ENCODE measurements at places on chromosomes 4 and X.

DNA sequence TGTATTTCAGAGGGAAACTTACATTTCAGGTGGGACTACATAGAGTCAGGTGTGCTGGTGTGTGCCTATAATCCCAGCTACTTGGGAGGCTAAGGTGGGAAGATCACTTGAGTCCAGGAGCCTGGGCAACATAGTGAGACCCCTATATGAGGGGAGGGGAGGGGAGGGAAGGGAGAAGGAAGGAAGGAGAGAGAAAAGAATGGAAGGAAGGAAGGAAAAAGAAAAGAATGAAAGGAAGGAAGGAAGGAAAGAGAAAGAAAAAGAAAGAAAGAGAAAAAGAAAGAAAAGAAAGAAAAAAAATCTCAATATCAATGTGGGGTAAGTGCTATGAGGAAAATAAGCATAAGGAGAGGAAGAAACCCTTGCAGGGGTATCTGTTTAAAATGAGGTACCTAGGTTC lies 43.6 kb upstream of the RAB33B start:
- no peak for DNase-seq

DNA sequence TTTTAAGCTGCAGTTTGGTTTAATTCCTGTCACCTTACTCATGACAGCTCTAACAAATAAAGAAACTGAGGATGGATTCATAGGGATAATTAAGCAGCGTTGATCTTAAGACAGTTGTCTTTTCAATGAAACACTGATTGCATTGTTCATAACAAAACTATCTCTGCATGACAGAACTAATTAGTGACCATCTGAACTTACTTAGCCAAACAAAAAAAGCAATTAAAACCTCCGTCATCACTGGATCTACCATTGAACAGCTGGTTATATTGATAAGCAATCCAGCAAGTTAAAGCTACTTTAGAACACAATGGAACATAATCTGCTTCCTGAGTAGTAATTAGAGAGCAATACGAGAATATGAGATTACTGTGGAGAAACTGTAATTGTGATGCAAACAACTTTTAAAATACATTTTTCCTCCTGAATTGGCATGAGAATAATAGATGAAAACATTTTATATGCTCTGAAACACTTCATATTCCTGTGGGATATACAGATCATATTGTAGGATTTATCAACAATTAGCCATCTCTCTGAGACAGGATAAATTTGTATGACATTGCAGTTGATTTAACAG lies 2576.8 kb downstream of the PCDH7 start:
- no peak for DNase-seq

DNA sequence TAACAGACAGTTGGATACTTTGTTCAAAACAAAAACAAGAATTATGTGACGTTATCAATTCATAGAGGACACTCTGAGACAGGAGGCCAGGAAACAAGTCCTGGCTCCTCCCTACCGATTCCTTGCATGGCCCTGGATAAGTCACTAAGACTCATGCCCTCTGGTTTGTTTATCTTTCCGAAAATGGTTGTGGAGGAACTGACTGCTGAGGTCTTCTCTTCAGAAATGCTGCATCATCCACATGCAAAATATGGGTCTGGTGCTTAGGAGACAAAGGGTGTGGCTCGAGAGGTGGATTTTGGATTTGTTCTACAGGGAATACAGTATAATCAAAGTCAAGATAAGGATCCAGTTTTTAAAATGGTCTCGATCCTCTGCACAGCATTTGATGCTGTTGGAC lies 130.9 kb downstream of the RELL1 start:
- no peak for DNase-seq

DNA sequence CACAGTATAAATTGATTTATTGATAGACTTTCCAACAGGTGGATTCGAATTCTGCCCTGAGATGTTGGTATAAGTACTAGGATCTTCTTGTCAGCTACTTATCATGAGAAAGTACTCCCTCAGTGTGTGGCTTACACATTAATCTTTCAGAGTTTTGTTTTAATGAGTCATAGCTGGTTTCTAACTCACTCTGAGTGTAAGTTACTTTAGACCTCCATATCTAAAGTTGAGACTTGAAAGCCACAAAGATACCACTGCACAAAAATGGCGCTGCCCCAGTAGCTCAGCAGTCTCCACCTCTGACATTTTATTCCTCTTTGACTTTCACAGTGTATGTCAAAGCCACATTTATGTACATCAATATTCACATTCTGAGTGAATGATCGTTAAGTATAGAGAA lies 318.5 kb downstream of the ARAP2 start:
- peak; percentile 31 for DNase-seq

- DNase-seq = no peak
Observed at GRCh38 chr4:152776352-152776751, 3.2 kb downstream of the TIGD4 start.

- no peak for DNase-seq
Observed at GRCh38 chr4:107129076-107129475, 93.0 kb upstream of the DKK2 start.

DNA sequence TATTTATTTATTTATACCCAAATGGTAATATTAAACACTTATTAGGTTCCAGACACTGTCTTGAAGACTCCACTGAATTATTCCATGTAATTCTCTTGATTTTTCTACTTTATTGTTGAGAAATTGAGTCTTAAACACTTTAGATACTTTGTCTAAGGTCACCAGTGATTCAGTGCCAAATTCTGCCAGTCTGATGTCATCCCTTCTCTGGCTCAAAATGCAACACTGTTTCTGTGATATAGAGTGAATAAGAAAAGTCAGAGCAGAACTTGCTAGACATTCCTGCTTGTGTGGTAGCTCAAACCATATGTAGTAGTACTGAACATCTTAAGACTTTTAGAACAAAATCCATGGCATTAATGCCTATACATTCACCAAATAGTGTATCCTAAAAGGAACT lies 164.3 kb downstream of the GABRB1 start:
- no peak for DNase-seq

DNA sequence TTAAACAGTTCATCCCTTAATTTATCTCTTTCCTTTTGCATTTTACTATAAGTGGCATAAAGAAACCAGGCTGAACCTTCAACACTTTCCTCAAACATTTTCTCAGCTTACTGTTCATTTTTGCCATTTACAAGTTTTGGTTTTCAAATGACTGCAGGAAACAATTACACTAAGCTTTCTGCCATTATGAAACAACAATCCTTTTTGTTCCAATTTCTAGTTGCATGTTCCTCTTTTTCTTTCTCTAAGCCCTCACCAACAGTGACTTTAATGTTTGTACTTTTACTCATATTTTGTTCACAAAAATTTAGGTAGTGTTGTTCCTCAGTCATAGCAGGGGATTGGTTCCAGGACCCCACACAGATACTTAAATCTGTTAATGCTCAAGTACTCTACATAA lies 1526.1 kb downstream of the STIM2 start:
- DNase-seq = no peak

- DNase-seq = no peak
Observed at GRCh38 chr4:6538575-6538974, 36.4 kb upstream of the MAN2B2 start.

GRCh38 chrX:148629434-148629833 lies 129.0 kb downstream of the AFF2 start:
- DNase-seq = no peak

DNA sequence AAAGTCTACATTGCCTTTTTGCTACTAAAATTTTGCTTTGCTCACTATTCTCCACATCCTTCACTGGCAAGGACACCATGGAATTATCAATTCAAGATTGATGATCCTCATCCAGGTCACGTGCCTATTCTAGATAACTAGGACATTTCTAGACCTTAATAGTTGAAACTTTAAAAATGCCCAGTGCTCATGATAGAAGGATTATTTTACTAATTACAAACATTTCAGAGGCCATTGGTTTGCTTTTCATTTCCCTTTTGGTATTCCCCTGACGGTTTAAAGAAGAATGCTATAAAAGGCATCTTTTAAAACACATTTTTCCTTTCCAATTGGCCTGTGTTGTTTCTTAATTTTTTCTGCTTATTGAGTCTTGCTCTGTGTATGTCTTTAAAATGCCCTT lies 249.4 kb downstream of the NDST4 start:
- no peak for DNase-seq

DNA sequence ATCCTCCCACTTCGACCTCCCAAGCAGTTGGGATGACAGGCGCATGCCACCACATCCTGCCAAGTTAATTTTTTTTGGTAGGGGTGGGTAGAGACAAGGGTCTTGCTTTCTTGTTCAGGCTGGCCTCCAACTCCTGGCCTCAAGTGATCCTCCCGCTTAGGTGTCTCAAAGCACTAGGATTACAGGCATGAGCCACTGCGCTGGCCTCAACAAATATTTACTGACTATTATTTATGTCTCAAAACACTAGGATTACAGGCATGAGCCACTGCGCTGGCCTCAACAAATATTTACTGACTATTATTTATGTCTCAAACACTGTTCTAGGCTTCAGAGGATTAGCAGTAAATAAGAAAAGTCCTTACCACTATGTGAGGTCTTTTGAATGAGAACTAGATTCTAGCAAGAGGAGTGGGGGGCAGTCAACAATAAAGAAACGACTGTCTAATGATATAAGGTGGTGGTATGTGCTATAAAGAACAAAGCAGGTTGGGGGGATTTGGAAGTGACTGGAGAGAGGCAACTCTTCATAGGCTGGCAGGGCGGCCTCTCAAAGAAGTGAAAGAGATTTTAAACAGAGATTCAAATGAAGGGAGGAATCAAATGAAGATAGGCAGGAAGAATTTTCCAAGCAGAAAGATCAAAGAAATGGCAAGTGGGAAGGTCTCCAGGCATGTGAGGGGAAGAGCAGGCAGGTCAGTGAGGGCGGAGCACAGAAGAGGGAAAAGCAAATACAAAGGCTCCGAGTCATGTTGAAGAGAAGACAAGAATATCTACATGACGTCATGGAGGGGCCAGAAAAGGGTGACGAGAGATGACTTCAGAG lies 12.7 kb upstream of the ACSL1 start:
- DNase-seq = no peak
